Suppressor macrophage treated with lipopolysaccharide for 1 hour (primary cell): ENCODE measurements at places on chromosomes 6 and 20.

DNA sequence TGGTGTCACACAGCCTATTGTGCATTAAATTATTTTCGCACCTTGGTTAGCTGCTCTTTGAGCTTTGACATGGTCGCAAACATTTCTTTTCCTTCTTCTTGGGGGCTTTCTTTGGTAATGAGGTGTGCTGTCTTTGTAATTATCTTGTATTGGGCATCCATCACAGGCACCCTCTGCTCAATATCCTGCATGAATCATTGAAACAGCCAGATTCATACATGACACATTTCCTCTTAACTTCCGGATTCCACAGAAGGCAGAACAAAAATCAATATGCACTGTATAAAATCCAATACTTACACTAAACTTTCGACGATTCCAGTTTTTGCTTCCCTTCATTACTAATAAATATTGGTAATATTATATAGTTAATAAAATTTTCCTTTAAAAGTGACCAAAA lies 175.6 kb downstream of the SYNE1 start:
- DNase-seq: no peak

DNA sequence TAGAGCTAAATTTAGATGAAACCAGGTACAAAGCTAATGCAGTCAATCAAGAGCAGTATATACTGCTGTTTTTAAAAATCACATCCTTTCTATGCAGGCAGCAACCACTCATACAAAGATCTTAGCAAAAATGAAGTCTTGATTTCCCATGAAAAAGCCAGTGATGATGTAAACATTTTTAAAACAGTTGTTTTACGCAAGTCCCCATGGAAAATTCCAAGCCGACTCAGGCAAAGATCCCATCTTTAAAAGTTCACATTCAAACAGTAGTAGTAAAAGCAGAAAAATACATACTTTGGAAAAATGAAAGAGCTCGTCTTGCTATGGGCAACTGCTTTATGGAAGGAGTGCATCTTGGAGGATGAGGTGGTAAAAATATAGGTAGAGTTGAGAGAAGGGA lies 84.0 kb downstream of the RCAN2 start:
- no peak for DNase-seq

DNA sequence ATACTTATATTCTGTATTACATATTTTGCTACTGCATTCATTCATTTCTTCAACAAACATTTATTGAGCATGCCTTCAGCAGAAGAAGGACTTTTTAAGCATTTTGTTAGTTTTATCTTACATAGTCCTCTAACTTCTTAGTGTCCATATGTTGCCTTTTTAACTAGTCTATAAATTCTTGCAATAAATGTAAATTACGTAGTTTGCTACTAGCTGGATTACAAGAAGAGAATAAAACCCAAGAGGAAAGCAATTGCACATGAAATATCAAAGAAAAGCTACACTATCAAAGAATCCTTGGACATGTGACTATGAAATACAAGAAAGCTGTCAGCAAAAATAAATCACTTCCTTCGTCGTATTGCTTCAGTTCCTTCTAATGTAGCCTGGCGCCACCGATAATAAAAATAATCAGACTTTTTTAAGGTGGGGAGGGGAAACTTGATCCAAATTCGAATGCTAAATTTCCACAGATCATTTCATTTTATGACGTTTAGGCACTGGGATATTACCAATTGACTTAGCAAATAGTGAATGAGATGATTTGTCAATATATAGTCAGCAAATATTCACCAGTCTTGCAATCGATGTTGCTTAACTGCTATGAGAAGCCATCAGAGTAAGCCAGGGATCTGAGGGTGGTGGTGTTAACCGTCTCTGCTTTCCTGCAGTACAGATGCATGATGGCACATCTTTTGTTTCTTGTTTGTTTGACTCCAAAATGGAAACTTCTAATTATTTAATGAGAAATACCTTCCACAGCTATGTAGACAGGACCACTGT lies 258.7 kb upstream of the EXOC2 start:
- DNase-seq: no peak

GRCh38 chr6:23611776-23612381 lies 514.1 kb upstream of the NRSN1 start:
- no peak for DNase-seq

DNA sequence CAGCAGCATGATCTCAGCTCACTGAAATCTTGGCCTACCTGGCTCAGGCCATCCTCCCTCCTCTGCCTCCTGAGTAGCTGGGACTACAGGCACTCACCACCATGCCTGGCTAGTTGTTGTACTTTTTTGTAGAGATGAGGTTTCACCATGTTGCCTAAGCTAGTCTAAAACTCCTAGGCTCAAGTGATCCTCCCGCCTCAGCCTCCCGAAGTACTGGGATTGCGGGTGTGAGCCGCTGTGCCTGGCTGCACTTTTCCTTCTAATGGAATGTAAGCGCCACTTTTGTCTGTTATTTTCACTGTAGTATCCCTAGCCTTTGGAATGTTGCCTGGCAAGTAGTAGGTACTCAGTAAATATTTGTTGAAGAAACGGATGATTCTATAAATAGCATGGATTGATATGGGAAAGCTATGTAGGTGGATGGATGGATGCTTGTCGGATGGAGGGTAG lies 10.4 kb upstream of the TRIB3 start:
- no peak for DNase-seq

GRCh38 chr20:44219170-44219730 lies 8.7 kb upstream of the OSER1 start:
- DNase-seq: no peak

- peak; percentile 89 for DNase-seq
Observed at GRCh38 chr20:1803061-1803931, 91.9 kb upstream of the SIRPA start.

GRCh38 chr6:26286168-26286877 lies 78.7 kb upstream of the BTN3A2 start:
- peak; percentile 83 for DNase-seq

DNA sequence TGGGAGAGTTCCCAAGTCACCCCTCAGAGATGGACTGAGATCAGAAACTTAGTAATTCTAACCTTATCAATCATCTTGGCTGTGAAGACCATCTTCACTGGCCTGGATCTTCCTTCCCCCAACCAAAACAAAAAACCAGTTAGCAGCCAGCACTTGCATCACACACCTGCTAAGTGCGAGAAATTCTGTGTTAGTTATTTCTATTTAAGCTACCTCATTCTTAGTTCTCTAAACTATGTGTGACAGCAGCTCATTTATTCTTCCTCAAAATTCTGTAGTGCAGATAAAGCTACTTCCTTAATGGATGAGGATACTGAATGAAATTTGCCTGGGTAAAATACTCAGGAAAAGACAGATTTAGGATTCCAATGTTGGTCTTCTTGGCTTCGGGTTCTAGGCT lies 18.2 kb upstream of the TAGAP start:
- peak; percentile 39 for DNase-seq

DNA sequence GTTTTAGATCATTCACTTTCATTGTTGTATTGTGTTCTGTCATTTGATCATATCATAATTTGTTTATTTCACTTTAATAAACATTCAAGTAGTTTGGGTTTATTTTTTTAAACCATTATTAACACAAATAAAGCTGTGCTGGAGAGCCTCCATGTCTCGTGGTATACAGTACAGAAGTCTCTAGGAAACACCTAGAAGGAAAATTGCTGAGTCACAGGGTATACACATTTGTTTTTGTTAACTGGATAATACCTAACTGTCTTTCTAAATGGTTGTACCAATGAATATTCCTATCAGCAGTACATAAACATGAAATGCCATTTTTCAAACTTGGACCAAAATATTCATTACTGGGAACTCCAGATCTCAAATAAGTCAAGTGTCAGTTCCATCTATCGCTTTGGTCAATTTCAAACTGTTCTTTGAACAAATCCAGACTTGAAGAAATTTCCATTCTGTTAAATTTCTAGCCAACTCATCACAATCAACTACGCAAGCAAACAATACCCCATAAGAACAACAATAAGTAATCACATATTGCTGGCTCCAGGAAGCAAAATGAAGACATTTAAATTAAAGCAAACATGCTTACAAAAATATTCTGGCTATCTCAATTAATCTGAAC lies 138.1 kb downstream of the ATXN1 start:
- no peak for DNase-seq

GRCh38 chr20:1215386-1216170 lies 10.3 kb upstream of the RAD21L1 start:
- DNase-seq: peak; percentile 21
